NCI-H524 (cell line): ENCODE measurements at places on chromosomes 1 and 21.

DNA sequence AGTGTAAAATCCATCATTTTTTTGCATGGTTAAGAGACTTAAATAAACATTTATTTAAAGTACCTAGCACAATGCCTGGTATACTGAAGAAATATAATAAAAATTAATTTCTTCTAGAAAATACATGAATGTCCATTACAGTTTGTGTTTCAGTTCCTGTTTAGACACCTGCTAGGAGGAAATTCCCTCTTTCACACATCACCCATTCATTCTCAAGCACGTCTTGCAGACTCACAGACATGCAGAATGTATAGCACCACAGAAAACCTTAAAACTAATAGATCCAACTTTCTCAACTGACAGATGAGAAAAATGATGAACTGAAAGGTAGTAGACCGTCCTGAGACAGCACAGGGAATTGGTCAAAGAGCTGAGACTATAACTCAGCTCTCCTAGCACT is 172.2 kb upstream of the C8B start:
- DNase-seq: no peak

DNA sequence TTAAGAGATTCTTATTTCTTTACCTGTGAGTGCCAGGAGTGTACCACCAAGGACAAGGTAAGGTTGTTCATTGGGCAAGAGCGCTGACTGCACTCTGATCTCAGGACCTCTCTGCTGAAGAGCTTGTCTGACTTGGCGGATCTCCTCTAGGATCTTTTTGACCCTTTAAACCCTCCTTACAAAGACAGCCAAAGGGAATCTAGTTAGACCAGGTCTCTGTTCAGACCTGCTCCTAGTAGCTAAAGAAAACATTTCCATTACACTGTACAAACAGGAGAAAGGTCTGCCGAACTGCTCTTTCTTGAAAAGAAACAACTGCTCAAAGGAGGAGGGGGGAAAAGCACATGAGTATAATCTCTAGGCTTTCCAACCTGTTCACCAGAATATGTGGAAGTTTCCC is 49.3 kb downstream of the SMYD2 start:
- DNase-seq: no peak

- DNase-seq: no peak
These were observed 96.4 kb upstream of the PPP2R5A start for GRCh38 chr1:212188599-212189351.

DNA sequence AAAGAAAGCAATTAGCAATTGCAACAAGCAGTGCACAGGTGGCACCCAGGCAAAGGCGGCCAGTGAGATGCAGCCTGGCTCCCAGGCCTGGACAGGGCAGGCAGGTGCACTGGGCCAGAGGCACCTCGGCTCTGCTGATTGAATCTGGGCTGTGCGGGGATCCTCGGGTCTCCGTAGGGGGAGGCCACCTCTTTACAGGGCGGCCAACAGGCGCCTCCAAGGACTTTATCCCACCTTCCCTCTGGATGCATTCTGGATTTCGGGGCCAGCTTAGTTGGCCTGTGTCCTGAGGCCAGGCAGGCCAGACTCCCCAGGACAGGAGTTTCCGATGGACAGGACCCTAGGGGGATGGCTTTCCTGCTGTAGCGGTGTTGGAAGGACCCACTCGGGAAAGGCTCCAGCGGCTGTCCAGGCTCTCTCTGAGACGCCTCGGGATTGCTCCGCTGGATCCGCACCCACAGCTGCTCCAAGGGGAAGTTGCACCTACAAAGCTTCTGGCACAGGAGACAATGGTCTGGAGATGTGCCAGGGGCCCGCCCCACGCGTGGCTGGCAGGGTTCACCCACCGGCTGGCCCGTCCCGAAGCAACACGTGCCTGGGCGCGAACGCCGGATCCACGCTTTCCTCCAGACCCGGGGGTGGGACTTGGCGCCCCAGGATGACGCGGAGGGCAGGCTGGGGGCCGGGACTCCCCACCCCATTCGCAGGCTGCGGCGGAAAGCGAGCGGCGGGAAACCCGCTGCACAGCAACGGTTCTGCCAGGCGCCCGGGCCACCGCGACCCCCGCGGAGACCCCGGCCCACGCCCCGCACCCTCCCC is 810 bp downstream of the SLC19A1 start:
- DNase-seq: peak; percentile 68

GRCh38 chr1:117136749-117137148 is 15.2 kb upstream of the TRIM45 start:
- no peak for DNase-seq

DNA sequence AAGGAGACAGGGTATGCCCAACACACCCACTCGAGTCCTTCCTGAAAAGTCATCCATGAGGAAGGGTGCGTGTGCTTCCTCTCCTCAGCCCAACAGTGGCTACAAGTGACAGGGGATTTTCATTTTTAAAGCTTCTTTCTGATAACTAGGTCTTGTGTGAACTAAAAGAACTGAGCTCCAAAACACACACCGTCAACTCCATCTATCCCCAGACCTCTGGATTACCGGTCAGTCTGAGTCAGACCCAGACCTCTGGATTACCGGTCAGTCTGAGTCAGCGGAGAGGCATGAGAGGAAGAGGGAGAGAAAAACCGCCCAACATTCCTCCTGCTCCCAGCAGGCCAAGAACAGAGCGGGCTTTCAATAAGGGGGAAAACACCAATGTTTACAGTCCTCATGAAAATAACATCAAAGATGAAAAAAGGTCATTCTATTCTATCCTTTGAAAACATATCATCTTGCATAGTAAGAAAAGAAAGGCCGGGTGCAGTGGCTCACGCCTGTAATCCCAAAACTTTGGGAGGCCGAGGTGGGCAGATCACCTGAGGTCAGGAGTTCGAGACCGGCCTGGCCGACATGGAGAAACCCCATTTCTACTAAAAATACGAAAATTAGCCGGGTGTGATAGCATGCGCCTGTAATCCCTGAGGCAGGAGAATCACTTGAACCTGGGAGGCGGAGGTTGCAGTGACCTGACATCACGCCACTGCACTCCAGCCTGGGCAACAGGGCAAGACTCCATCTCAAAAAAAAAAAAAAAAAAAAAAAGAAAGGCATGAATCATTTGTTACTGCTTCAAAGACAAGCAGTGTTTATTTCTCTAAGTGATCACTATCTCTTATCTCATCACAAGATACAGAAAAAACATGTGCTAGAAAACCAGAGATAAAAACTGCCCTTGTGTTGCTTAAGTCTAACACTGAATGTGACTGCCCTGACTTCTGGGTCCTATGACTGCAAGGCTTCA is 3.4 kb downstream of the PTTG1IP start:
- no peak for DNase-seq

GRCh38 chr1:240352769-240353168 is 259.2 kb downstream of the GREM2 start:
- DNase-seq: no peak

DNA sequence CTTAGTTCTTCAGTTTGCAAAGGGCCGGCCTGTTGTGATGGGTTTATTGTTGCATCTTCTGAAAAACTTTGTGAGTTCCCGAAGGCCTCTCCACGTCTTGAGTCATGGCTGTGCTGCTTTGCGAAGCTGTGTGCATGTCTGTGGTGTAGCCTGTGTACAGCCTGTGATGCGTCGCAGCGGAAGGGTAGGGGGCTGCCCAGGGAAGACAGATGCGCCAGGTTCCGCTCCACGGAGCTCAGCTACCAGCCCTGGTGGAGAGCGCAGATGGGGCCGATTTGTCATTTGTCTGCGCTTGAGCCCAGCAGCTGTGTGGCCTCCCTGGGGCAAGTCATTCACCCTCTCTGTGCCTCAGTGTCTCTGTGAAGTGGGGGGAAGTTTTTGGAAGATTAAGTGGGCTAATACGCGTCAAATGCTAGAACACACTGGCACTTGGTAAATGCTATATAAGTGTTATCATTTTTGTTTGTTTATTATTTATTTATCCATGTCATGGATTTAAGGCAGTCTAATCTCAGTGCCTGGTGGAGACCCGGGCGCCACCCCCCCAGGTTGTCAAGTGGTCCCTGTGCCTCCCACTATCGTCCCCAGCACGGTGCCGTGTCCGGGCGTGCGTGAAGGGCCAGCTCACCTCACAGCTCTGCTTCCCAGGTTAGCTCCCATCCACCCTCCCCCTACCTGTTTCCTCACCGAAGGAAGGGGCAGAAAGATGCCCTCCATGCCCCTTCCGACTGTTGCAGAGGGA is 8.4 kb downstream of the PDE9A start:
- peak; percentile 91 for DNase-seq

DNA sequence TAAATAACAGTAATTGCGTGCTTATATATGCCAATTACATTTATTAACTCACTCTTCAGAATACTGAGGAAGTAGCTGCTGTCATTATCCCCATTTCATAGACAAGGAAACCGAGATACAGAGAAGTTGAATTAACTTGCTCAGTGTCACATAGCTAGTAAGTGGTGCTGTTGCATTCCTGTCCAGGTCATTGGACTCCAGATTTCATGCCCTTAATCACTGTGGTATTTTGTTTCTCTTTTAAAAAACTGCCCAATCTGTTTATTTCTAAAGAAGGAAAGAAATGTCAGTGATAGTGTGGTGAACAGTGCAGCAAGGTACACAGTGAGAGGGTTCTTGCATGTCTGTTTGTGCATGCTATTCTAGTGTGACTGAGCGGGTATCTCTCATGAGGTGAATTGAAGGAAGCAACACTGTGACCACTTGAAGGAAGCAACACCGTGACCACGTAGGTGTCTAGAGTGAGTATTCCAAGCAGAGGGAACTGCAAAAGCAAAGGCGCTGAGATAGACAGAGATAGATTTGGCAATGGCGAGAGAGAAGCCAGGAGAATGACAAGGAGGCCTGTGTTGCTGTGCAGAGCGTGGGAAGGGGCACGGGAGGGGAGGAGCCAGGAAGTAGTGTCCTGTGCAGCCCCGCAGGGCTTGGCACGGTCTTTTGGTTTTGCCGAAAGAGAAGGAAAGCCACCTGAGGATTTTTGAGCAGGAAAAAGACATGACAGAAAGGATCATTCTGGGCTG is 95.9 kb downstream of the CAMTA1 start:
- no peak for DNase-seq

DNA sequence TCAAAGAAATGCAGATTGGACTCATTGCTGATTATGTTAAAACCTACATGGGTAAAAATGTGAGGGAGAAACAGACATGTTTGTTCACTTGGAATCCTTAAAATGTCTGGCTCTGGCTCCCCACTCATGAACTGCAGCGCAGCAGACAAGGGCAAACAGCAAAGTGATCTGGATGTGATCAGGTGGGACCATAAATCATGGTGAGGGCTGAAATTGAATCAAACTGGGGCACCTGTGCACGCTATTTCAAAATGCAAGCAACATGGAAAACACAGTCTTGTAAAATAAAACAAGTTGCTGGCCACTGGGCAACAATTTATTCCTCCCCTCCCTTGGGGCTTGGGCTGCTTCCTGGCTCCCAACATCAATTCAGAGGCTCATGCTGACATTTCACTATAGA is 373.4 kb downstream of the SEC16B start:
- no peak for DNase-seq

- DNase-seq: no peak
These were observed 106.2 kb downstream of the UCK2 start for GRCh38 chr1:165933446-165934170.

DNA sequence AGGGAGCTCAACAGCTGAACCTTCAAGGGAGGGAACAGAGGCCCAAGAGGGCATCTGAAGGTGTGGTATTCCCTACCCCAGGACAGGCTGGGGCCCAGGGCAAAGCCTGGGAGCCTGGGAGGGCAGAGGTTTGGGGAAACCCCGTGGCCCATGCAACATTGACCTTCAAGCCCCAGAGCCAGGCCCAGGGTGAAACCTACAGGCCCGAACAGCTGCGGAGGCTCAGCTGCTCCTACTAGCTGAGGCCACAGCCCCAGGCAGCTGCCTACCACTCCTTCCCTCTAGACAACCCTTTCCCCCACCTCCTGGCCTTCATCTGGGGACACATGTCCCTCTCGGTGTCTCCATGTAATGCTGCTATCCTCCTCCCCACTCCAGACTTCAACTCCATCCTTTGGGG is 3.2 kb downstream of the LAD1 start:
- DNase-seq: no peak

GRCh38 chr1:68205794-68206358 is 26.4 kb downstream of the WLS start:
- DNase-seq: no peak

- no peak for DNase-seq
These were observed 349.6 kb downstream of the MATN1 start for GRCh38 chr1:30373471-30374399.

- DNase-seq: peak; percentile 27
These were observed 55.2 kb downstream of the PUM1 start for GRCh38 chr1:31010086-31010989.

DNA sequence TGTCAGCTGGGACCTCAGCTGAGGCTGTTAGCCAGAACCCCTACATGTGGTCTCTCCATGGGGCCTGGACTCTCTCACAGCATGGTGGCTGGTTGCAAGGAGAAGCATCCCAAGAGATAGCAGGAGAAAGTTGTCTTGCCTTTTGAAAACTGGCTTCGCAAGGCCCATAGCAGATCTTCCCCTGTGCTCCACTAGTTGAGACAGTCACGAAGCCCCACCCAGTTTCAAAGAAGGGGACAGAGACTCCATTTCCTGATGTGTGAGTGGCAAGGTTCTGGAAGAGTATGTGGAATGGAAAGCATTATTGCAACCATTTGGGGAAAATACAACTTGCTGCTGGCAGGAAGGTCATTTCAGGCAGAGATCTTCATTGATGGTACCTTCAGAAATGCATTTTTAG is 7.5 kb upstream of the CSRP1 start:
- DNase-seq: no peak

DNA sequence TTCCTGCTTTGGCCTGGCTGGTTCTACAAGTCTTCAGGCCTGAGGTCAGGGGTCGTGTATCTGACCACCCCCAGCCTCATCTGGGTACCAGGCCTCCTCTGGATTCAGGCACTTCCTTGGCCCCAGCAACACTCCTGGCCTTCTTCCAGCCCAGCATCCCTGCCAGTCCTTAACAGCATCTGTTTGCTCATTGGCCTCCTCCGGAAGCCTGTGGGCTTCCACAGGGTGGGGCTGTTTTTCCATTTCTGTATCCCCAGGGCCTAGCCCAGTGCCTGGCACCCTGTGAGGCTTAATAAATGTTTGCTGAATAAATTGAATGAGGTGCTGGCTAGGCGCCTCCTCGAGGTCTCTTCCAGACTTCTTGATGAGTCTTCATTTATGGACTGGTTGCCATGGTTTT is 21.5 kb upstream of the GPR37L1 start:
- no peak for DNase-seq

DNA sequence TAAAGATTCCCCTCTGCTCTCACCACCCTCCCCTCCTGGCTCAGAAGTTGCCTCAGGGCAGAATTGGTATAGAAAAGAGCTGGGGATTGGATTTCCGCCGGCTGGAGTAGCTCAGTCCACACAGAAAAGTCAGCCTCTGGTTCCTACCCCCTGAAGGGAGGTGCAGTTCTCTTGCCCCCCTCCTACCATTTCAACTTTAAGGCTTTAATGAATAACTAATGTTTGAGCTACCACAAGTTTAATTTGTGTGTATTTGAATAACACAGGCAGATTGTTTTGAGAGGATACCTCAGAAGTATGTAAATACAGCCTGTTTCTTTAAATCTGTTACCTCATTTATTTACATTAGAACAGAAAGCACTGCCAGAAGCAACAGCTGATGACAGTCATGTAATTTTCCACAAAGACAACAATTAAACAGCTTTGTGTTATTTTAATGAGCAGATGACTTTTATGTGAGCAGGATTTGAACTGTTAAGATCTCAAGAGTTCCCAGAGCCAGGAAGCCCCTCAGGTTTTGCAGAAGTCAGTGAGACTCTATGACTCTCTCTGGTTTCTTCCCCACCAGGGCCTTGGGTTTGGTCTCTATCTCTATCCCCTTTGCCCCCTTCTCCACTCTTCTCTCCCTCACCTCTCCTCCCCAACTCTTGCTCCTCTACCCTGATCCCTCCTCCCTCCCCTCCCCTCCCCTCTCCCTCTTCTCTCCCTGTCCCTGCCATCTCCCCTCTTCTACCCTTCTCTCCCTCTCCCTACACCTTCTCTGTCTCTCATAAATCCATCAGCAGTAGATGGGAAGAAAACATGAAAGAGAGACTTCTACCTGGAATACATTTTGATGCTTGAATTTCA is 26.3 kb downstream of the DUSP10 start:
- no peak for DNase-seq
